ENCODE measurements at places on chromosomes 3 and 15.

DNA sequence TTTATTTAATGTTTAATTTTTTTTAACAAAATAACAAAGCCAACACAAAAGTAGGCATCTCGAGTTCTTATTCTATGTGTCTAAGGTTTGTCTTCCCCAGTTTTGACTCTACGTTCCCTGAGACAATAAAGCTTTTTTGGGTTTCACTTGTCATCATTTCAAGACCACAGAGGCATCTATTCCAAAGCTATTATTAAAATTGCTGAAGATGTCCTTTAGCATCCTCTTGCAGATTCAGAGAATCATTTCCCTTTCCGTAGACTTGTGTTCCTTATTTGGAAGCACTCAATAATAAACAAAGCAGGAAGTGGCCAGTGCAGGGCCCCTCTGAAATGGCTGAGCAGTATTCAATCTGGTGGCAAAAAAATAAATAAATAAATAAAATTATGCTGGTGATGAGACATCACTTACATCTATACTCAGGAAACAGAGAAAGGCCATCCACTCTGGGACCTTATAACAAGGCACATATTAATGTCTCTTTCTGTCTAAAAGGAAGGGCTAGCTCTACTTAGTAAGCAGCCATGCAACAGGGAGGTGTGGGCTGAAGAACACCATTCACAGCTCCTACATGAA is 362.3 kb downstream of the WDR72 start:
- DNase-seq: no peak

- no peak for DNase-seq
These were observed 62.5 kb upstream of the SKOR1 start for GRCh38 chr15:67762610-67763368.

GRCh38 chr3:110814170-110815007 is 257.2 kb upstream of the NECTIN3 start:
- no peak for DNase-seq

DNA sequence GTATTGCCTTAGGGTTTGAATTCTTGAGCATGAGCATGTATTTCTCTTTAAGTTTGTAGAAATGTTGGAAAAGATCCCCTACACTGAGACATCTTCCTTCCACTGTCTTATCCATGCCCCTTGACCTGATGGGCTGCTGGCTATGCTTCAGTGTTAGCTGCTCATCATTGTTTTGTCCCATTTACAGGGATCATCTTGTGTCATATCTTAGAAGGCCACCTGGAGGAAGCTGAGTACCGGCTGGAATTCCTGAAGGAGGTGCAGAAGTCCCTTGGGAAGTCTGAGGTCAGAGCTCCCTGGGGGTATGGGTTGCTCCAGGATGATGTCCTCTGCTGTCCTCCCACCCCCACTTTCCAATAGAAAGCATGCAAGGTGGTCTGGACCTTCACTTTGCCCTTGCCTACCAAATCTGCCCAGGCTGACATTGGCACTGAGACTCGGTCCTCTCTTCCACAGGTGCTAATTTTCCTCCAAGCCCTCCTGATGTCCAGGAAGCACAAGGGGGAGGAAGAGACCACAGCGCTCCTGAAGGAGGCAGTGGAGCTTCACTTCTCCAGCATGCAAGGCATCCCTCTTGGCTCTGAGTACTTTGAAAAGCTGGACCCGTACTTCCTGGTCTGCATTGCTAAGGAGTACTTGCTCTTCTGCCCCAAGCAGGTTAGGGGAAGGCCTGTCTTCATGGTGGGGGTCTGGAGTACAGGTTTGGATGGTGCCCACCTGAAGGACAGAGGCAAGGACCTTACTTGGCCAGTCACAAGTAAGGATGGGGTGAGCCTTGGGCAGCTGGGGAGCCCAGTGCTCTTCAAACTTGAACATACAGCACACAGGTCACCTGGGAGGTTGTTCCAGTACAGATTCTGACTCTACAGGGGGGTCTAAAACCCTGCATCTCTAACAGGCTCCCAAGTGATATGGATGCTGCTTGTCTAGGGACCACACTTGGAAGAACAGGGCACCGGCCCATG is 17.7 kb downstream of the TTC21A start:
- DNase-seq: no peak

DNA sequence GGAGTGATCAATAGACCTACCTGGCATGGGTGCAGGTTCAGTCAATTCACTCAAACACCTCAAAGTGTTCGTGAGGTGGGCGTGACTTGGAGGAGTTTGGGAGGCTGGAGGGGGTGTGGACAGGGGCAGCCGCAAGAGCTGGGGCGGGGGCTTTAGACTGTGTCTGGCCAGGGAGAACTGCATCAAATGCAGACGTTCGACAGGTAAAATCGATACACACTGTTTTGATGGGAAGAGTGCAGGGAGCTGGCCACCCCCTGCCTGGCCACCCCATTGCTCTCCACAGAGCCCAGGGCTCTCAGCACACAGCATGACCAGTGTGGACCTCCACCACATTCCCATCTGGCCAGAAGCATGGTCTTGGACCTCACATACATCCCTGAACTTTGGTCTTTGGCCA is 412.1 kb downstream of the OCA2 start:
- DNase-seq: no peak

DNA sequence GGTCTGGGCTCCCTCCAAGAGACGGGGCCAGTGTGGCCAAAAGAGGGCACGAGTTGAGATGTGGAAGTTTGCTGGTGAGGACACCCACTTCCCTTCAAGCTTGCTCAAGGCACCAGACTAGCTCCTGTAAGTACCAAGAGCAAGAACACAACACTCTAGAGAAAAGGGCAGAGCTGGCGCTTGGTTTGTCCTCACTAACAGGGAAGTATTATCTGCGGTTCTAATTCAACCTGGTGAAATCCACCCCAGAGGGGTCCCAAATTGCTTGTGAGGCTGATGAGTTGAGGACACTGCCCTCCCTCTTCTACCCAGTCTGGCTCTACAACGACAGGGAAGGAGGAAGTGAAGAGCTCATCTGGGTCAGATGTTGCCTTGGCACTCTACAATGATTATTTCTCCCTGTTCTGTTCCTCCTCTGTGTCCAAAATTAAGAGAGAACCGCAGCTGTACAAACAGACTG is 16.9 kb upstream of the FSIP1 start:
- DNase-seq: no peak

DNA sequence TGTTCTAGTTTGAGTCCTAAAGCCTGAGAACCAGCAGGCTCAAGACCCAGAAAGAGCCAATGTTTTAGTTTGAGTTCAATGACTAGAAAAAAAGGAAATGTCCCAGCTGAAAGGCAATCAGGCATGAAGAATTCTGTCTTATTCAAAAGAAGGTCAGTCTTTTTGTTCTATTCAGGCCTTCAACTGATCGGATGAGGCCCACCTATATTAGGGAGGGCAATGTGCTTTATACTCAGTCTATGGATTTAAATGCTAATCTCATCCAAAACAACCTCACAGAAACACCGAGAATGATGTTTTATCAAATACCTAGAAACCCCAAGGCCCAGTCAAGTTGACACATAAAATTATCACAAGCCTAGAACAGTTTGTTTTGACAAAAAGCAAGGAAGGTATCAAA is 4.0 kb downstream of the MNS1 start:
- DNase-seq: no peak

DNA sequence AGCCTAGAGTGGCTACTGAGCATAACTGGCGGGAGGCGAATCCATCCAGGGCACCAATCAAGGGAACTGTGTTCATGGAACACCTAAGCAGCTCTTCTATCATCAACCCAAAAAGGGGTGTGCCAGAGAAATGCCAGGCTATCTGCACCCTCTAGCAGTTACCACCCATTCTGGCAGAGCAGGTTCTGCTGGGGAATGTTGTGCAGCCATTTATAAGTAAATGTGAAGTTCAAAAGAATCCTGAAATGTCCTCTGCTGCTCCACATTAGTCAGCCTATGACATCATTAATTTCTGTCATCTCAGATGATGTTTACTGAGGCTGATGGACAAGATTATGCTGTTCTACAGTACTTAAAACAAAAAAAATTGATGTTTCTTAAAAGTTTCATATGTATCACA is 7.7 kb downstream of the SKIC8 start:
- no peak for DNase-seq

DNA sequence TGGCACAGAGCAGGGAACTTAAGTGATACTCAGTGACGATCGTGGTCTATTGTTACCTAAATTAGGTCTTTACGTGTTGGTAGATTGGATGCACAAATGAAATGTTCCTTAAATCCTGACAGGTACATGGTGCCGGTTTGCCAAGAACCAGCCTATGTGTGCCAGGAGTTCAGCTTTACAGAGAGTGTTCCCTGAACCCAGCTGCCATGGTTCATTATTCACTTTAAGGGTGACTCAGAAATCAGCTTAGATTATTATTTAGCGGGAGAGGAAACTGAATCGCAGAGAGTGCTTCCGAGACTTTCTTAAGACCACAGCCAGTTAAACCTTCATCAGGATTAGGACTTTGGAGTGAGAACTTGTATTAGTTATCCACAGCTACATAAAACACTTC is 21.5 kb downstream of the FAM43A start:
- DNase-seq: no peak

DNA sequence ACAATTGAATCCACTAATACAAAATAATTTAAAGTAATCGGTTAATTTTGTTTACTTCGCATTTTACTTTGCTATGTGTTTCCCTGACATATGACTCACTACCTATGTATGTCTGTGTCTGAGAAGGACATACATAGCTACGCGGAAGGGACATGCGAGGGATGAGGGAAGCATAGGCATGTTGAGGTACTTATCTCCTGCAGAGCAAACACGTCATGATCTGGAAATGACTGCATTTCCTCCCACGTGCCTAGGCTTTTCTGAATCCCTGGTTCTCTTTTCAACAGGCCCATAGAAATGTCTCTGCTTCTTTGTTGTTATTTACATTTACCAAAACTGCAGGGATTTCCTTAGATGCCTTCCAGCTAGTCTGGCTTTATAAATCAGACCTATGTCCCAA is 27.5 kb downstream of the ALCAM start:
- DNase-seq: no peak

GRCh38 chr3:158732856-158733200 is 571 bp upstream of the RARRES1 start:
- DNase-seq: no peak

DNA sequence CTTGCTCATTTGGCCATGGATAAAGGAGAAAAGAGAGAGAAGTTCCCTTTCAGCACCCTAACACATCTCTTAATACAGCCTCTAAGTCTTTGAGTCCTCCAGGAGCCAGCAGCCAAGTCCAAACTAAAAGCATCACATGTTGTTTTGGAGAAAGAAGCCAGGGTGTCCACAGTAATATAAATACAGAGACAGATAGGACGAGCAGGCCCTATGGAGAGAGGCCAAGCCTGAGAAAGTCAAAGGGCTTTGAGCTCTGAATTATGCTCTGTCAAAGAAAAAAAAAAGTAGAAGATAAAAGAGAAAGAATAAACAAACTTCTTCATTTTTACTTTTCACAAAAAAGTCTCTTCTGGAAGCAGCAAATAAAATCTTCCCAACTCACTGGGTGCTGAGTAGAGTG is 92.4 kb upstream of the THBS1 start:
- no peak for DNase-seq

Data from NCI-H748 treated with DMSO at 0.1 percent for 48 hours (cell line).